ENCODE measurements at places on chromosomes 16 and 17.

DNA sequence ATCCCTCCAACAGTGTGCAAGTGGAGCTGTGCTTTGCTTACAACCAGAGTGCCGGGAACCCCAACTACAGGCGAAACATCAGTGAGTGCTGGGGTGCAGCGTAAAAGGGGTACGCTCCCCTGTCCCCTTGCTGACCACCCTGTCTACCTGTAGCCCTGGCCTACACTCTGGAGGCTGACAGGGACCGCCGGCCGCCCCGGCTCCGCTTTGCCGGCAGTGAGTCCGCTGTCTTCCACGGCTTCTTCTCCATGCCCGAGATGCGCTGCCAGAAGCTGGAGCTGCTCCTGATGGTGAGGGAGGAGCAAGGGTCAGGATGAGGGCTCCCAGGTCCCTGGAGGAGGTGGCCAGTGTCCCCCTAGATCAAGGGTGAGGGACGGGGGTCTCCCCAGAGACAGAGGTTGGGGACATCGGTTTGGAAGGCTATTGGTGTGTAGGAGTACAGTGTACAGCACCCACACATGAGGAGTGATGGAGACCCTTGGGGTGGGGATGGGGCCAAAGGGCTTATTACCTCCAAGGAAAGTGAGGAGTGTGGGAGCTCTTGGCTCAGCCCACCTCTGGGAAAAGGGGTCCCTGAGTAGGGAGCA is 19.6 kb upstream of the PDK2 start:
- DNase-seq: no peak

GRCh38 chr17:77778636-77779489 is 179.6 kb upstream of the TNRC6C start:
- no peak for DNase-seq

GRCh38 chr17:76274112-76274956 is 9.2 kb downstream of the UBALD2 start:
- DNase-seq: peak; percentile 51

DNA sequence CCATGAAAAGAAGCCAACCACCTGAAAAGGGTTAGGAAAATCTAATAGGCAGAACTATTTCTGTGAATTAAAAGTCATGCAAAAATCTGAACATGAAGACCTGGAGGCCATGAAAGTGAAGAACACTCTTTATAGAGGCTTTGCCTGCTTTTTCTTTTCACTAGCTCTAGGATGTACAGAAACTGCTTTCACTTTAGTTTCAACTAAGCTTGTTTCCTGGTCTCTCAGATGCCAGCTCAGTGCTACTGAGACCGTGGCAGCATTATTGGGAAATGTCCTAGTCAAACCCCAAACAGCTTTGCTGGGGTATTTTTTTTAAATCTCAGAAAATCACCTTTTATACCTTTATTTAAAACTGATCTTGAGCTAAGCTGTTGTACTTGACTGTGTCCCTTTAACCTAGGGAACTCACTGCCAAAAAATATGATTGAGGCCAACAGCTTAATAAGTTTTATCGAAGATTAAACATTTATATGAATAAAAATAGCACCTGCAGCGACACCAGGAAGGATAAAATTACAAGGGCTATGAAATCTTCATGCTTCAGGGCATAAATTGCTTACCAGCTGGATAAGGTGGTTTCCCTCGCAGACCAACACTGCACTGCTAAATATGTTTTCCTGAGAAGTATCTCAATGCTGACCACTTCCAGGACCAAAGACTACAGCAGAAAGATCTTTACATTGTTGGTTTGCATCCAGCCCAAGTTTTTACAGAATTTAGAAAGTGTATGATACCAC is 621.8 kb upstream of the ZFHX3 start:
- no peak for DNase-seq

GRCh38 chr17:77828749-77829539 is 129.6 kb upstream of the TNRC6C start:
- DNase-seq: no peak

DNA sequence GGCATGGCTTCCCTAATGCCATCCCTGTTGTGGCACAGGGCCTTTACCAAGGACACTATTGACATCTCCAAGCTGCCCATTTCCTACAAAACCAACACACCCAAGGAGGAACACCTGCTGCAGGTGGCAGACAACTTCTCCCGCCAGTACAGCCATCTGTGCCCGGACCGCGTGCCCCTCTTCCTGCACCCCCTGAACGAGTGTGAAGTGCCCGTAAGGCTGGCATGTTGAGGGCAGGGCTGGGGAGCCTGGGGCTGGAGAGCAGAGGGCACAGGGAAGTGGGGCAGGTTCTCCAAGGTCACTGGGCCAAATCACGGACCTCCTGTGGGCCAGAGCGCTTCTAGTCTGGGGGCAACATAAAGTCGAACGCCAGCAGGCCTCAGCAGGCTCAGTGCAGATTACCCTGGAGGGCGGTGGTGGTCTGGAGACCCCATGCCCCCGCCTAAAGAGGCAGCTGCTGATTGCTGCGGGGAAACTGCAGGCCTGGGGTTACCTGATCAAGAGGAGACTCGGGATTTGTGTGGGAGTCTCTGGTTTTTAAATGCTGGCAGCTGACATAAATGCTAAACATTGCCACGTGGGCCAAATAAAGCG is 4.3 kb downstream of the DRC7 start:
- DNase-seq: no peak

- DNase-seq: peak; percentile 21
These were observed 128.7 kb downstream of the PRKCA start for GRCh38 chr17:66430846-66431795.

DNA sequence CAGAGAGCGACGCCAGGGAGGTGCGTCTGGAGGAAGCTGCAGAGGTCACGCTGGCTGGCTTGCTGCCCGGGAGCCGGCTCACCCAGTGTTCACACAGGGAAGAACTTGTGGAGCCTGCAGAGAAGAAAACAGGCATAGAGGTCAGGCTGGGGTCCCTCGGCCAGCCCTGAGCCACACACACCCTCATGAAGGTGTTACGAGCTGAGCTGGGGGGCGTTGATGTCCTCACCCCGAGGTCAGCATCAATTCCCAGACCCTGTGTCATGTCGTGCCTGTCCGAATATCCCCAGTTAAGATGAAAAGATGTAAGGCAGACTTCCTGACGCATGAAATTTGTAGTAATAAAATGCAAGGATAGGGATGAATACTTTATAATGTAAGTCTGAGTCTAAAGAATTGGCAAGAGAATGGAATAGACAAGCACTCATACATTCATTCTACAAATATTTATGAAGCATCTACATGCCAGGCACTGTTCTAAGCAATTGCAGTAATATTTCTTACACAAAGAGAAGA is 77.1 kb downstream of the USP31 start:
- peak; percentile 9 for DNase-seq

GRCh38 chr17:82351713-82352488 is 7.1 kb upstream of the TEX19 start:
- DNase-seq: peak; percentile 86

- no peak for DNase-seq
These were observed 9.4 kb downstream of the TMEM92 start for GRCh38 chr17:50283714-50284113.

DNA sequence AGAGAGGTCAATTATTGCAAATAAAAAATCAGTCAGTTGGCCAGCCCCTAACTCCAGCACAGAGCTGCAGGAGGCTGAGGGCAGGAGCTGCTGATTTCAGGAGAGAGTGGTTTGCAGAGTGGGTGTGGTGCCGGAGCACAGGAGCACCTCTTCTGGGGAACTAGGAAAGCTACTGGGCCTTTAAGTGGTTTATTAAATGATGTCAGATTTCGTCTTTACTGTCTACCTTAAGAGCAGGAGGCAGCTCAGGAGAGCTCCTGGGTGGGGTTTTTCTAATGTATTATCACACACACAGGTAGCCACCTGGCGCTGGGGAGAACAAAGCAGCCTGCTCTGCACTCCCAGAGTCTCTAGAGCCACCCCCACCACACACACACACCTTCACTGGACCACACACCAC is 11.5 kb upstream of the HAS3 start:
- no peak for DNase-seq

GRCh38 chr17:34644941-34645550 is 65.7 kb downstream of the TMEM132E start:
- no peak for DNase-seq

DNA sequence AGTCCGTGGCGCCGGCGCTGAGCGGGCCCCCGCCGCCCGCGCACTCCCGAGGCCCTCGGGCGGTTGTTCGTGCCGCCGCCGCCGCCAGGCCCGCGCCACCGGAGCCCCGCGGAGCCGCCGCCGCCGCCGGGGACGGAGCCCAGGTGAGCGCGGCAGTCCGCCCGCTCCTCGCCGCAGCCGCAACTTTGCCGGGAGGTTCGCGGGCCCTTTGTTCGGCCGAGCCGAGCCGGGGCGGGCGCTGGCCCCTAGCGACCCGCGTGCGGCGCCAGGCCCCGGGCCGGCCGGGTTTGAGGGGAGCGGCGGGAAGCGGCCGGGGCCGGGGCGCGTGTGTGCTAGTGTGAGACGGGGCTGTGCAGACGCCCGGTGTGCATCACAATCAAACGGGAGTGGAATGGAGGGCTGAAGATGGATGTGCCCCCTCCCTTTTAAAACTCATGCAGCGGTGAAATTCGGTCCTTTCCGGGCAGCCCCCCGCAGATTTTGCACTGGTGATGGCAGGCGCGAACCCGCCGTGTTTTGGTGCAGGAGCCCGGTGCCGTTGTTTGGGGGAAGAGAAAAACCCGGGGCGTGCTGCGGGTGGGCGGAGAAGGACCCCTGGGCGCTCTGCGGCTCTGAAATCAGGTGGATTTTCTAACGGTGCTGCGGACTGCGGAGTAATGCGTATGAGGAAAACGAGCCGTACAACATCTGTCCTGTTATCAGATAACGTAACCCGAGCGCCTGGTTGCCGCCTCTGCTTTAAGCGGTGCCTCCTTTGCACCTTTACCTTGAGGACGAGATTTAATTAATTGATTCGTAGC is 823 bp downstream of the TNRC6C start:
- DNase-seq: peak; percentile 20

DNA sequence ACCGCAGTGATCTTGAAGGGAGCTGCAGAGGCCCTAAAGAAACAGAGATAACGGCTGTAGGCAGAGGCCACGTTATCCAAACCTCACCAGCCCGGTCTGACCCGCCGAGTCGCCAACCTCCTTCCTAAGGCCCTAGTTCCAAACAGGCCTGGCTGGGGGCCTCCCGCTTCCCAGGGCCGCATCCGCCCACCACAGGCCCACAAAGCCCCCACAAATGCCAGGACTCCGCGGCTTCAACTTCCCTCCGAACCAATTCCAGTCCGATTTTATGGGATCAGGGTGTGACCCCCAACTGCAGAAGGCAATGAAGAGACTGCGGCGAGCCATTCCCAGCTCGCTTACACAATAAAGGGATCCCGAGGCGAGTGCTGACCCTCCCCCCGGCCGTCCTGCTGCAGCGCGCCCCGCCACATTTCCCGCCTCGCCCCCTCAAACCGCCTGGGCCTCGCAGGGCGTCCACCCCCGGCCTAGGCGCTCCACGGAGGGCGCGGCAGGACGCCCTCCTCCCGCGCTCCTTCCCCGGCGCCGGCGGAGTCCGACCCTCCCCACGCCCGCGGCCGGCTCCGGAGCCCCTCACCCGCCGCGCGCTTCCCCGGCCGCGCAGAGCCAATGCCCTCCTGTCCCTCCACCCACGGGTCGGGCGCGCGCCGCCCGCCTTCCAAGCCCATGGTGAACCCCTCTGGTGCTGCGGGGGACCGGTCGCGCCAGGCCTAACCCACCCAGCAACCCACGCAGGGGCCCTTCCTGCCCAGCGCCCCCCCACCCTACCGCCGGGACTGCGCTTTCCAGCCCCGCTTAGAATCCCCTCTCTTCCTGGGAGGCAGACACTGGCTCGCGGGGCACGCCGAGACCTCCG is 926 bp downstream of the MYH10 start:
- DNase-seq: peak; percentile 58

DNA sequence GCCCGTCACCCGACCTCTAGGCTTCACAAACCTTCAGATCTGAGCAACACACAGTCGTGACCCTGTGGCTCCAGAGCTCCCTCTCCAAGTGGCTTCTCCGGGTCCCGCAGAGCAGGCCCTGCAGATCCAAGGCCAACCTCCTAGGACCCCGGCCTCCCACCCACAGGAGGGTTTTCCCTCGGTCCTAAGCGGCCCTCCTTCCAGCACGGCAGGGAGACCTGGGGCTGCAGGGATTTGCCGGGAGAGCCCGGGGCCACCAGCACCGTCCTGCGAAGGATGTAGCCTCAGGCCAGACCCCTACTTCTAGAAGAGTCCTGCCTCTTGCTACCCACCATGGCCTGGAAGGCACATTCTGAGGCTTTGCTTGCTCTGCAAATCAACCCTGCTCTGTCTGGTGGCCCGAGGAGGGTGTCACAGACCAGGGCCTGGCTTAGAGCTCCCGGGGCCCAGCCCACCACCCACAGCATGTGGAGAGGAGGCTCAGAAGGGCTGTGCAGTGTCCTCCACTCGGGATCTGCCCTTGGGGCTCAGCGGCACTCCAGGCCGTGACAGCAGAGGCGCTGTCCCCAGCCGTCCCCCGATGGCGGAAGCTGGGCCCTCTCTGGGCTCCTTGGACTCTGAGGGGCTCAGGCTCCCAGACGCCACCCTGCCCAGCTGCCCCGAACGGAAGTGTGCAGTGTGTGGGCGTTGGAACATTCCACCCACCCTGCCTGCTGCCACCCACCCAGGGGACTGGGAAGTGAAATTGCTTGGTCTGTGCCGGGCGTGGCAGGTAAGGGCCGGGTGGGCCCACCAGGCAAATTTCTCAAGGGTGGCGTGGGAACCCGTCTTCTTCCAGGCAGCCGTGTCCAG is 28.8 kb upstream of the ACSF3 start:
- DNase-seq: no peak

DNA sequence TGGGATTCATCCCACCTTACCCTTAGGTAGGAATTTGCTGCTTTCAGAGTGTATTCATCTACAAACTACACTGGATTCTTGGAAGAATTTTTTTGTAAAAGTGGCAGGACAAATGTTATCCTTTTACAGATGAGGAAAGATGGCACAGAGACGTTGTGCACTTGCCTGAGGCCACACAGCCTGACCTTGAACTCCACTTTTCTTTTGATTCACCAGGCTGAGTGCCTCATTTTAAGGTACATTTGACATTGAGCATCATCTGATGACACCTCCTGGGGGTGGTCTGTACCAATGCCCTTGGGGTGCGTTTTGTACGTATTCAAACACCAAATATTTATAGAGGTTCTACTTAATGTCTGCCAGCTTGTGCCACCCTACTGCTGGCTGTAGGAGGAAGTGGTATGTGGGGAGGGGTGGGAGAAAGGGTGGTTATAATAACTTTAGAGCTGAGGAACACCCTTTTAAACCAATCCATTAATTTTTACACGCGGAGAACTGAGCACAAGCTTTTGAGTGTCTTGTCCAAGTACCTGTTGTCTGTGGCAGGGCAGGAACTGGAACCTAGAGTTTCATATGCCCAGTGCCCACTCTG is 29.1 kb downstream of the HS3ST3B1 start:
- DNase-seq: no peak

GRCh38 chr16:23855010-23855409 is 19.2 kb downstream of the PRKCB start:
- DNase-seq: no peak

GRCh38 chr16:27293343-27293742 is 20.4 kb upstream of the IL4R start:
- DNase-seq: no peak

- no peak for DNase-seq
These were observed 125.2 kb upstream of the SOX9 start for GRCh38 chr17:71995590-71995989.

DNA sequence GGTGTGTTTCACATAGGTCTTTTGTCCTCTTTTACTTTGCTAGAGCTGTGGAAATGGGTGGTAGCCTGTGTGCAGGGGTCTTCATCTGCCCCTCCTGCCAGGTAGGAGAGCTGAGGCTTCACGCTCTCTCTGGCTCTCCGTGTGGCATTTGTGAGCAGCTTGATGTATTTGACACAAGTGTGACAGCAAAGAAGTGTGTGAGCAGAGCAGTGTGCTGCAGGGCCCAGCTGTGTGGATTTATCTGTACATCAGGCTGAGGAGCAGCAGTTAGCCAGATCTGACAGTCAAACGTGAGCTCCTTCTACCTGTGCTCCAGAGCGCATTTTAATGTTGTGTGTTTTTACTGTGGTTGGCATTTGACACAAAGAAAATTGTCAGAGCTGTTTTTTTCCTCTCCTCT is 101.8 kb downstream of the FTO start:
- no peak for DNase-seq

All from mesenchymal stem cell (in vitro differentiated cells and primary cell).